ENCODE measurements at places on chromosomes 4 and X.

GRCh38 chr4:98245226-98245625 lies 16.0 kb upstream of the RAP1GDS1 start:
- no peak for DNase-seq

GRCh38 chr4:149345424-149345823 lies 470.2 kb downstream of the IQCM start:
- DNase-seq: no peak

GRCh38 chr4:73725510-73725909 lies 14.9 kb upstream of the CXCL8 start:
- no peak for DNase-seq

GRCh38 chr4:93791570-93792195 lies 36.9 kb upstream of the ATOH1 start:
- DNase-seq: peak; percentile 35

DNA sequence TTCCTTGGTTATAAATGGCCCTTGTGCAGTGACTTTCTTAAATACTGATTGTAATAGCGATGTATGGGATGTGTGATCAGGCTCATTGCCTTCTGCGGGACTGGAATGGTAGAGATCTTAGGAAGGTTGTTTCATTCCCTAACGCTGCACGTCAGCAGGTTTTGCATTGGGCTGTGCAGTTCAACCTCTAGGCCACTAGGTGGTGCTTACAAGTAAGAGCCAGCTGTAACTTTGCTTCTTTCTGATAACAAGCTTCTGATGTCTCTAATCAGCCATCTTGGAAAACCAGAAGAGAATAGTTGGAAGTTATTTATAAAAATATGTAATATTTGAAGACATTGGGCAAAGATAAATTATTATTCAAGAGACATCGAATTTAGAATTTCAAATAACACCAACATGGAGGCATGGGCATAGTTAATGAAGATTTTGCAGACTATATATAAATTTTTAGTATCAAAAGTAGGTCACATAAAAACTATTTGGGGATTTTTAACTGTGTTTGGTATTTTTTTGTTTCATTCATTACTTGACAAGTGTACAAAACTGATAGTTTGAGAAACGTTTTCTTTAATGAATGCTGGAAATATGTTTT lies 339.7 kb upstream of the PCDH7 start:
- DNase-seq: no peak

DNA sequence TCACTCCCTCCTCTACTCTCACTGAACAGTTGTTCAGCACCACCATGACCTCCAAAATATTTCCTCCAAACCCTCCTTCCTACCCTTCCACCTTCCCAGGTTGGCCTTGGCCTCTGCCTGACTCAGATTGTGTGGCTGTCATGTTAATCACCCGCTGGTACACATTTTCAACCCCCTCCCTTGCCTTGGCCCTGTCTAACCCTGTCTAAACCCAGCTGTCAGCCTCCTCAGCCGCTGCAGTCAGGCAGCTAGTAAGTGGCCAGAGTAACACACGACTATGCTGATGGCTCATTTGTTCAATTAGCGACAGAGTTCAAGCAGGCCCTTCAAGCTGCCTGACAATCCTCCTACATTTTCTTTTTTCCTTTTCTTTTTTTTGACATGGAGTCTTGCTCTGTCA lies 18.0 kb downstream of the ING2 start:
- no peak for DNase-seq

GRCh38 chr4:114034189-114034588 lies 54.7 kb upstream of the ARSJ start:
- no peak for DNase-seq

GRCh38 chr4:139675651-139676050 lies 10.0 kb downstream of the MGST2 start:
- no peak for DNase-seq

- DNase-seq: no peak
Measured at GRCh38 chr4:79623021-79623870, 215.2 kb upstream of the GK2 start.

- no peak for DNase-seq
Measured at GRCh38 chr4:118981171-118981838, 92.7 kb downstream of the SYNPO2 start.

DNA sequence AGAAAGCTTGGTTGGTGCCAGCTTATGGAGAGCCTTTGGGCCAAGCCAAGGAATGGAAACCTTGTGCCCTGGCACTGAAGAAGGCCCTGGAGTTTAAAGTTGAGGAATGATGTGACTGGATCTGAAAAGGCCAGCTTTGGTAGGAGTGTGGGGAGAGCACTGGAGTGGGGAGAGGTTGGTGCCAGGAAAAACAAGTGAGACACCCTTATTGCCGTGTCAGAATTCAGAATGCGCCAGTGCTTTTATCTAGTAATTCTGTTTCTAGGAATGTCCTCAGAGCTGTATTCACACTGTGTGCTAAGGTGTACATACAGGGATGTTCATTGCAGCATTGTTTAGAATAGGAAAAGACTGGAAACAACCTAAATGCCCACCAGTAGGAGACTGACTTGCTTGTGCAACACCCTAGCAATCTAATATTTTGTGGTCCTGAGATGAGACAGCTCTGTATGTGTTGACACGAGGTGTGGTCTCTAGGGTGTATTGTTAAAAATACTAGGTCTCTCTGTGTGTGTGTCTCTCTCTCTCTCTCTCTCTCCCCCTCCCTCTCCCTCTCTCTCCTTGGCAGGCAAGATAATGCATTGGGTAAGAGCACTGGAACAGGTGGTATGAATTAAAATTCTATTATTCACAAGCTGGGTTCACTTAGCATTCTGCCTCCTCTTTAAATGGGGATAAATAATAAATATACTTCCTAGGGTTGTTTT lies 107.8 kb downstream of the GATB start:
- no peak for DNase-seq

GRCh38 chrX:42531441-42531840 lies 246.5 kb downstream of the PPP1R2C start:
- no peak for DNase-seq

- DNase-seq: no peak
Measured at GRCh38 chr4:47713129-47713834, 124.6 kb downstream of the CORIN start.

GRCh38 chr4:2647403-2648158 lies 108.6 kb downstream of the TNIP2 start:
- no peak for DNase-seq

All from left hindlimb (tissue), 1 donor.